IMR-90 (cell line): ENCODE measurements at places on chromosomes 12 and 14.

DNA sequence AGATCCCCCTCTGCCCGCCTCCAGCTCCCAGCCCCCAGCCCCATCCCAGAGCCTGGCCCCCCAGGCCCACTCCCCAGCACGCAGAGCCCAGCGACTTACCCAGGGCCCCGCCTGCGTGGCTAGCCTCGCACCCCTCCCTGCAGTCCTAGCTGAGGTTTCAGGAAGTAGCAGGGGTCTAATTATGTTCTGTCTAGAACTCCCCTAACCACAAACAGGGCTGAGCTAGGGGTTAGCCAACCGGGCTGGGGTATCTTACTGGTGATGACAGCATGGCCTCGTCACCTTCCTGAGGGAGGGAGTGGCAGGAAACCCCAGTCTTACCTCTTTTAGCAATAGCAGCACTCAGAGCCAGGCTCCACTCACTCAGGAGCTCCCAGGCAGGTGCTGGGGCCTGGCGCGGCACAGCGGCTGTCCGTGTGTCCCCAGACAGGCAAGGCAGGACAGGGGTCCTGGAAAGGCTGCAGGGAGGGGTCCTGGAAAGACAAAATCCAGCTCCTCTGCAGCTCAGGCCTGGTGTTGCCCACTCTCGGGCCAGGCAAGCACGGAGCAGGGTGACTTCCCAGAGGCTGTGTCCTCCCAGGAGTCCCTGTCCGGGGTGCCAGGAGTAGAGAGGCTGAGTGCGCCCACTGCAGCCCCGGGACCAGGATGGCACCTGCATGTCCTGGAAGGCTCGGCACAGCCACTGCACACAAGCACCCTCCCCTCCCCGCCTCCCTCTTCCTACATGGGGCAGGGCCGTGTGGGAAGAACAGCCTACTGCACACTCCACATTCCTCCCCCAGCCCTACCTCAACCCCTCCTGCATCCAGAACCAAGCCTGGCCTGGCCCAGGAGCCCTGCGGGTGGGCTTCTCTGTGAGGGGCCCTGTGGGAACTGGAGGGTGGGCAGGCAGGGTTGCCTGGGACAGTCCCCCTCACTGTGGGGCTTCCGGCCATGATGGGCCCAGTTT is at the start of gene GPR132:
Gene GPR132, minus strand, starts transcription at position 151 of the 949 bp plus-strand sequence. CDS start 10,010 bp downstream, outside the sequence.
- no peak within 1 kb of the TSS for H3K4me3 ChIP-seq
- H3K27ac ChIP-seq: no peak within 1 kb of the TSS
- H3K27me3 ChIP-seq: no peaks in the 10 kb centered on the region
- peaks cover 7% of the 10 kb centered on the region for H3K4me1 ChIP-seq
- no peaks in the 10 kb centered on the region for H3K36me3 ChIP-seq

GRCh38 chr14:36495666-36496065 is 24.4 kb downstream of the NKX2-1 start:
- no peak for DNase-seq
- no peak overlapping the region for H3K27ac ChIP-seq
- H3K4me3 ChIP-seq: no peak overlapping the region
- peaks cover 2% of the 10 kb centered on the region; the same call in 1 of the 2 replicates for H3K27me3 ChIP-seq
- no peaks in the 10 kb centered on the region for H3K4me1 ChIP-seq
- no peaks in the 10 kb centered on the region for H3K36me3 ChIP-seq

DNA sequence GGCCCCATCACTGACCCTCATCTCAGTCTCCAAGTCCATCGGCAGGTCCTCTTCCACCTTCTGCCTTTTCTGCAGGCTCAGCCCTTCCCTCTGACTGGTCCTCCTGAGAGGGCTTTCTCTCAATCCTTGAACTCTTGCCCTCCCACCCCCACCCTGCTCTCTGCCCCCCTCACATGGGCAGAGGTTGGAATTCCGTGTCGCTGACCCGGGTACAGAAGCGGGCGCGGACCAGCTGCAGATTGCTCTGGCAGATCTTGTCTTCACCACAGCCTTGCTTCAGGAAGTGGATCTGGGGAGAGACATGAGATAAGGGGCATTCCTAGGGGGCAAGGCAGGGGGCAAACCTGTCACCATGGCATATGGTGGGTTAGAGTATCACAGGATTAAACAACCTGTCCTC is 12.4 kb downstream of the ITGA7 start:
- H3K27me3 ChIP-seq: peaks cover 22% of the 10 kb centered on the region
- DNase-seq: no peak
- H3K36me3 ChIP-seq: no peaks in the 10 kb centered on the region
- H3K4me3 ChIP-seq: no peak overlapping the region
- H3K4me1 ChIP-seq: no peaks in the 10 kb centered on the region; the same call in 1 of the 2 replicates

DNA sequence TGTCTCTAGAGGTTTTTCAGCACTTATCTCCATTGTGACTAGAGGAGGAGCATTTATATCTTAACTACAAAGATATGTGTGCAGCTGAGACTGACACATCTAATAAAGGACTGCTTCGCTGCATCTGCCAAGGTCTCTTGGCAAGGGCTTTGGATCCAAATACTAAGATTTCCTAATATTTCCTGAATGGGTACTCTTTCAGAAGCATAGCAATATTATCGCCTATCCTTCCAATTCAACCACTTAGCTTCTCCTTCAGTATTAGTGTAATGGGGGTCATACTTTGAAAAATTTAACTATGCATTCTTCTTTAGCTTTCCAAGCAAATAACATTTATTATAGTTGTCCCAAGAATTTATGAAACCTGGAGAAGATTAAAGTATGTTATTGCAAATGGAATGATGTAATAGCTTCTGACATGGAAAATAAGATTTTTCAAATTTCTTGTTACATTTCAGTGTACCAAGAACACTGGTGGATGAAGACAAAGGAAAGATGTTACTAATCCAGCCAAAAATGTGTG is 243.0 kb upstream of the PDE3A start:
- H3K27me3 ChIP-seq: no peaks in the 10 kb centered on the region
- no peak for DNase-seq
- no peaks in the 10 kb centered on the region for H3K36me3 ChIP-seq
- H3K4me3 ChIP-seq: no peak overlapping the region
- H3K27ac ChIP-seq: no peak overlapping the region

DNA sequence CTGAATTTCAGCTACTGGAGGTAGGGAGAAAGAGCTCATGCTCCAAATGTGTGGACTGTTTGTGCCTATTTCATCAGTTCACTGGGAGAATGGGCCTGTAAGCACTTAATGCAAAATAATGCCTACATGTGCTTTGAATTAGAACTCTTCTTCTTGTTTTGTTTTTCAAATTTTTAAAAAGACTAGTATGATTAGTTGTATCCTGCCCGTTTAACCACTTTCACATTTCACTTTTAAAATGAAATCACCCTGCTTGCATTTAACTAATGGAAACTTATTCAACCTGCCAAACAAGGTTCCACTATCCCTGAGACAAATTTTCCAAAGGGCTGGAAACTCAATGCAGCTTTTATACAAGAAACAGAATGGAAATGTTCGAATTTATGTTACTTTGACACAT is 79.7 kb downstream of the SAMD4A start:
- H3K4me3 ChIP-seq: no peak overlapping the region
- H3K36me3 ChIP-seq: no peaks in the 10 kb centered on the region
- no peak overlapping the region for H3K27ac ChIP-seq
- H3K27me3 ChIP-seq: no peaks in the 10 kb centered on the region
- no peak for DNase-seq
- peaks cover 34% of the 10 kb centered on the region for H3K4me1 ChIP-seq

- peaks cover 8% of the 10 kb centered on the region for H3K36me3 ChIP-seq
- no peaks in the 10 kb centered on the region for H3K27me3 ChIP-seq
- H3K4me1 ChIP-seq: no peaks in the 10 kb centered on the region
- DNase-seq: no peak
- H3K4me3 ChIP-seq: no peak overlapping the region
These were observed 36.9 kb downstream of the SLC15A4 start for GRCh38 chr12:128786741-128787391.

- DNase-seq: no peak
- H3K27me3 ChIP-seq: no peaks in the 10 kb centered on the region
- H3K36me3 ChIP-seq: no peaks in the 10 kb centered on the region
- no peaks in the 10 kb centered on the region for H3K4me1 ChIP-seq
- no peak overlapping the region for H3K27ac ChIP-seq
These were observed 239.0 kb upstream of the EGLN3 start for GRCh38 chr14:34189866-34190265.

DNA sequence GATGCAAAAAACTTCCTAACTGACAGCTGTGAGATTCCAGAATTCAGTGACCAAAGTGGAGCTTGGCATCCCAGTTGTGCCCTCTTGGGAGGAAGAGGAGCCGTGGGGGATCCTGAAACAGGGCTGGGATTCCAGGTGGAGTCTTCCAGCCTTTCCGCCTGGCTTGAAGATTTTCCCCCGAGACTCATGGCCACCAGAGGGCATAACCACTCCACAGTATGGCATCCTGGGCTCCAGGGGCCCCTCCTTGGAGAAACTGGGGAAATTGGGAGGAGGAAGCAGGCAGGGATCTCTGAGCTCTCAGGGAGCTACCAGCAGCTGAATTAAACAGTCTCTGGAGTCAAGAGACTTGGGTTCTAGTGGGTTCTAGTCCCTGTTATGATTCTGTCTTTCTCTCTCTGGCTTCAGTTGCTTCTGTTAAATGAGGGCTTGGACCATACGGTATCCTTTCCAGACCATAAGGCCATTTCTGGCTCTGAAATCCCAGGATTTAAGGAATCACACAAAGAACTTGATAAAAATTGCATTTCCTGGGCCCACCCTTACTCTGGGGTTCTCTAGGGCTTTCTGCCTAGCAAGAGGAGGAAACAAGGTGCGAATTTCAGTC is 2.6 kb upstream of the TAMALIN start:
- DNase-seq: peak; percentile 55
- H3K36me3 ChIP-seq: peaks cover 2% of the 10 kb centered on the region
- peaks cover 4% of the 10 kb centered on the region; the same call in 1 of the 2 replicates for H3K4me1 ChIP-seq
- H3K4me3 ChIP-seq: no peak overlapping the region

GRCh38 chr12:6941782-6942181 is 1.8 kb upstream of the RNU7-1 start:
- peaks cover 5% of the 10 kb centered on the region; the same call in 1 of the 2 replicates for H3K4me1 ChIP-seq
- H3K27ac ChIP-seq: no peak overlapping the region
- no peak overlapping the region for H3K4me3 ChIP-seq
- H3K27me3 ChIP-seq: no peaks in the 10 kb centered on the region
- H3K36me3 ChIP-seq: peaks cover 39% of the 10 kb centered on the region
- no peak for DNase-seq

DNA sequence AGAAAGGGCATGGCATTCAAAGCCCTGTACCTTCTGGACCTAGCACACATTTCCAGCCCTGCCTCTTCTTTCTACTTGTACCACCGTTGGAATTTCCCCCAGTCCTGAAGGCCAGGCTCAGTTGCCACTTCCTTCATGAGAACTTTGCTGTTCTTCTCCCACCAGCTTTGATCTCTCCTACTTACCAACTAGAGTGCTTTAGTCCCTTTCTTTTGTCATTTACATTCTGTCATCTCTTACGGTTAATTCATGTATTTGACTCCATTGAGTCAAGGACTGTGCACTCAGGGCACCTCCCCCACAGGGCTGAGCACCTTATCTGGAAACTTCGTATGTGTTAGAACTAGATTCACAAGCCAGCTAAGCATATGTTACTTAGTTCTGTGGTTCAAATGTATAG is 26.3 kb downstream of the BICDL1 start:
- no peaks in the 10 kb centered on the region for H3K36me3 ChIP-seq
- no peak overlapping the region for H3K4me3 ChIP-seq
- peaks cover 4% of the 10 kb centered on the region; the same call in 1 of the 2 replicates for H3K27me3 ChIP-seq
- no peak overlapping the region for H3K27ac ChIP-seq

DNA sequence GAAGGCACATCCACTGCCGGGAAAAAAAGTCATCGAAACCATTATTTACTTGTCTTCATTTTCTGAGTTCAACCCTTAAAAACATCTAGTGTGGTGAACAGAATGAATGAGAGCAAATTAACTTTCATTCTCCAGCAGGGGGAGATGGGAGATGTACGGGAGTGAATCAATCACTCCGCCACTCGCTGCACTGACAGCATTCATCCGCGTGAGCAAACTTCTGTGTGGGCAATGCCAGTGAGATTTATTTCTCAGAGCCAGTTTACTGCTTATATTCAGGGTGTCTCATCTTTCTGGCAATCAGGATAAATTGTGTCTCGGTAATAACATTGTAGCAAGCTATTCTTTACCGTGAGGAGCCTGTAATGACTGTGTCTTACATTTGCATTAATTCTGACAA is 463.6 kb upstream of the MIS18BP1 start:
- no peaks in the 10 kb centered on the region for H3K36me3 ChIP-seq
- H3K4me3 ChIP-seq: no peak overlapping the region
- no peaks in the 10 kb centered on the region for H3K4me1 ChIP-seq
- H3K27me3 ChIP-seq: no peaks in the 10 kb centered on the region

DNA sequence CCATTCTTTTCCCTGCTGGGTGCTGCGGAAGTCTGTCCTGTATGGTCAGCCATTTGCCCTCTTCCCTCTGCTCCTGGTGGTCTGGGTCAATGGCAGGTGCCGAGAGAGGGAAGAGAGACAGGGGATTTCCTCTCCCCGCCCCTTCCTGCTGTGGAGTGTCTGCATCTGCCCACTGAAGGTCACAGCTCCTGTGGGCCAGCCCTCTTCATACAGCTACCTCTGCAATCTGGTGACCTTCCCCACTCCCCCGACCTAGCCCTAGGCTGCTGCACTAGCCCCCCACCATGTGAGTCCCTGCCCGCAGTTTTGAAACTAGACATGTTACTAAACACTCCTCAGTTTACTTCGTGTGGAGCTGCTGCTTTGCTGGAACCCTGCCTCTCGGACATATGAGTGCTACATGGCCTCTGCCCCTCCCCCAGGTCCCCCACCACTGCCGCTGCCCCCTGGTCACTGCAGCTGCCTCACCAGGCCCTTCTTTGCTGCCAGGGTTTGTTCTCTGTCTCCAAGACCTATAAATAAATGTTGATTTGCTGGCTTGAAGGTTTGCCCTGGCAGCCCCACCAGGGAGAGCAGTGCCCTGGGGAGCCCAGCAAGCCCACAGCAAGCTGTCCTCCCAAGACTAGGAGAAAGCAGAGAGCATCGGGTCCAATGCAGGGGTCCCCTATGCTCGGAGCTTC is 102.9 kb downstream of the DPF3 start:
- H3K4me3 ChIP-seq: no peak overlapping the region
- DNase-seq: no peak
- no peaks in the 10 kb centered on the region for H3K27me3 ChIP-seq
- no peaks in the 10 kb centered on the region for H3K36me3 ChIP-seq

GRCh38 chr14:30058401-30058800 is 130.8 kb upstream of the PRKD1 start:
- no peak overlapping the region for H3K4me3 ChIP-seq
- peak; percentile 58 for DNase-seq
- H3K4me1 ChIP-seq: no peaks in the 10 kb centered on the region
- H3K27me3 ChIP-seq: no peaks in the 10 kb centered on the region
- no peaks in the 10 kb centered on the region for H3K36me3 ChIP-seq

GRCh38 chr12:26700430-26700829 is 132.6 kb downstream of the ITPR2 start:
- H3K27ac ChIP-seq: no peak overlapping the region
- H3K36me3 ChIP-seq: no peaks in the 10 kb centered on the region
- H3K27me3 ChIP-seq: no peaks in the 10 kb centered on the region
- no peak for DNase-seq
- H3K4me1 ChIP-seq: peaks cover 8% of the 10 kb centered on the region
- no peak overlapping the region for H3K4me3 ChIP-seq

DNA sequence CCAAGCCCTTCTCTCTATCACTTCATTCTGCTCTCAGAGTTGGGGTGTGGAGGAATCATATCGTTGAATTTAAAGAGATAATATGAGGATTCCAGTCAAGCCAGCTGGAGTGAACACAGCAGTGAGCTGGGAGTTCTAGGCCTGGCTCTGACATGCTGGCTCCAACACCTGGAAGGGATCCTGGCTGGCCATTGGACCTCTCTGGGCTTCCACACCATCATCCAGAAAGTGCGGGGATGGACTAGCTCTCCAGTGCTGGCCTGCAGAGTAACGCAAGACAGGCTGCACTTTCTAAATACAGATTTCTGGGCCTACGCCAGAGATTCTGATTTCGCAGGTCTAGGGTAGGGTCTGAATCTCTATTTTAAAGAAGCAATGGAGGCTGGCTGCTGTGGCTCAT is 34.8 kb upstream of the HDAC7 start:
- no peak for DNase-seq
- H3K27me3 ChIP-seq: no peaks in the 10 kb centered on the region
- H3K4me3 ChIP-seq: no peak overlapping the region
- peaks cover 21% of the 10 kb centered on the region for H3K4me1 ChIP-seq
- no peak overlapping the region for H3K27ac ChIP-seq
